Dermis microvascular lymphatic vessel endothelial cell (primary cell): ENCODE measurements at places on chromosomes 3 and 15. TPM values are rescaled to one million over a fixed set of nuclear protein-coding genes. Genes with fewer than 3 reads are reported as not detected.
A peak's percentile ranks its signal among the peaks of the same experiment; 100 is the strongest.

GRCh38 chr15:69377216-69377970 lies 36.8 kb upstream of the KIF23 start:
- no peak for DNase-seq

DNA sequence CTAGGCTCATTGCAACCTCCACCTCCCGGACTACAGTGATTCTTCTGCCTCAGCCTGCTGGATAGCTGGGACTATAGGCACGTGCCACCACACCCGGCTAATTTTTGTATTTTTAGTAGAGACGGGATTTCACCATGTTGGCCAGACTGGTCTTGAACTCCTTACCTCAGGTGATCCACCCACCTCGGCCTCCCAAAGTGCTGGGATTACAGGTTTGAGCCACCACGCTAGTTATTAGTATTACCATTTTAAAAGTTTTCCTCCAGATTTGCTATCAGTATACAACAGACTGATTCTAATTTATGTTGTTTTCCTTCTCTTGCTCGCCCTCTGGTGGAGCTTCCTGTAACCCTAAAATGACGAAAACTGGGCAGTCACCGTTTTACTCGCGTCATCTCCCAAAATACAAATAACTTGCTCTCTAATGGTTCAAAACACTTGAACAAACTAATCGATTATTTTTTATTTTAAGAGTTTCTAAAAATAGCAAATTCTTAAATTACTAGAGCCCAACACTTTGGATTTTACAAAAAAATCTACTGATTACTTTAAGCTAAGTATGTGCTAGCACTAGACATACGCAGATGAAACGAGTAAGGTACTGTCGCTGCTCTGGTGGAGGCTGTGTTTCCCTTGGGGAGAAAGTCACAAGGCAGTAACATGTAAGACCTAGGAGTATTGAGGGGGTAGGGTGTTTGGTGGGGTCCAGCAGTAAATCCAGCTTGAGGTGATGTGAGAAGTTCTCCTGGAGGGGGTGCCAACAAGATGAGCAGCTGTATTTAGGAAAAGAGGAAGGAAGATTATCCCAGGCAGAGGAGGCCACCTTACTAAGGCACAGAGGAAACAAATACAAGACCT lies 203.3 kb downstream of the MBNL1 start:
- peak; percentile 69 for DNase-seq

DNA sequence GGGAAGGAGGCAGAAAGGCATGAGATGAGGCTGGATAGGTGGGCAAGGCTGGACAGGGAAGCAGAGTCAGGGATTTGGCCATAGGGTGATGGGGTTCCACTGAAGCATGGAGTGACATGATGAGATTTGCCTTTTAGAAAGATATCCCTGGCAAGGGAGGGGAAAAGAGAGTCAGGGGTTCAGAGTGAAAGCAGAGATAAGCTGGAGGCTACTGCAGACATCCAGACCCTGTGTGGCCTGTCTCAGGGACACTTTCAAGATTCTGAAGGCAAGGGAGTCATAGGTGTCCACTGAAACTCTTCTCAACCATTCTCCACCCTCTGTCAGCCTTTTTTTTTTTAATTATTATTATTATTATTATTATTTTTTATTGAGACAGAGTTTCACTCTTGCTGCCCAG lies 94.0 kb upstream of the SPATA12 start:
- no peak for DNase-seq

GRCh38 chr3:167876620-167877281 lies 141.2 kb downstream of the SERPINI1 start:
- DNase-seq, result no peak

DNA sequence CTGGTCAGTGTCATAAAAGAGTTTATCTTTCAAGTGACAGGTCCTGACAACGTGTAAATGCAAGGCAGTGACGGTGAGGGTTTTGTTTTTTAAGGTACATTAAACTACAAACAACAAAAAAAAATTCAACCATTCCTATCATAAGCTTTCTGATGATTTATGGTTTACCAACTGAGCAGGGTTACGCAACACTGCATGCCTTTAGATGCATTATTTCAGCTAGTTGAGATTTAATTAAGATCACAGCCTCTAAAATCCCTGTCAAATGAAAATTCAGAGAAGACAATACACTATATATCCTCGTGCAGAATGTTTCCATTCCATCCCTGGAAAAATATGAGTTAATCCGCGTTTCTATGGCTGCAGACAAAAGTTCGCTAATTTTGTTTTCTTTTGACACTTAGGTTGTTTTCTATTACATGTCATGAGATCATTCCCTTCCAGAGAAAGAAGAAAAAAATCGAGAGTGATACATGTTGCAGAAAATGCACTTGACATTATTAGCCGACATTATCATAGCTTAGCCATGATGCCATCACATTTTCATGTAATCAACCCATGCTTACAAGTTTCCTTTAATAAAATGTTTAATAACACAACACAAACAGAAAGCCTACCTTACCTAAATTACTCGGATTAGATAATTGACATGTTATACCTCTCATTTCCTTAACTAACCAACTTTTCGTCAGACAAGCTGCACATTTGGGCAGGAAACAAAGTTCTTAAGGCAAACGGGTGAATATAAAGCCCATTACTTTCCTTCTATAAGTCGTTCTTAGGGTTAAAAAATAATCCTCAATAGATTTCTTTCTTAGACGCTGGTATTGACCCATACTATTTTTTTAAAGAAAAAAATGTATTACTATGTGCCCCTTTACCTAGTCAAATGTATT lies 521.2 kb downstream of the FOXP1 start:
- no peak for DNase-seq

Gene SEMA6D
- total RNA-seq, result 0.39 and 1.5 TPM in 2 replicates
